ENCODE measurements at places on chromosomes 12 and 14. TPM values are rescaled to one million over a fixed set of nuclear protein-coding genes. Genes with fewer than 3 reads are reported as not detected.

GRCh38 chr12:100345020-100345767 lies 11.7 kb upstream of the SLC17A8 start:
- DNase-seq: no peak

RTN1 gene
- total RNA-seq: 0.80 TPM

LALBA gene
- total RNA-seq: not detected

- DNase-seq: no peak
Measured at GRCh38 chr12:33006106-33006505, 109.5 kb upstream of the PKP2 start.

GRCh38 chr12:2949411-2949810 lies 9.8 kb upstream of the TEAD4 start:
- DNase-seq: no peak

DNA sequence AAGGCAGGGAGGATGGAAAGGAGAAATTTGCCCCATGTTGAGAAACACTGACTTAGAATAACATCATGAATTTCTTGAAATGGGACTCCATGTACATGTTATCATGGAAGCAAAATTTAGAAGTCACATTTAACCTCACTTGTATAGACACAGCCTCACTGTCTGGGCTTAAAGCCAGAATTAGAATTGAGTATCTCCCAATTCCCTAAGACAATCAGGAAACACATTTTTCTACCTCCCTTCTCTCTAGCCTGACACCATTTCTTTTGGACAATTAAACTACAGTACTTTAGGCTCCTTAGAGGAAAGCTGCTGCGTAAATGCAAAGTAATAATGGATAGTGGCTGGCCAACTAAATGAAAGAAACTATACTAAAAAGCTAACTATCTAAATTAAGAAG lies 795.5 kb downstream of the C12orf50 start:
- no peak for DNase-seq

- no peak for DNase-seq
Measured at GRCh38 chr14:53719536-53719935, 237.1 kb downstream of the BMP4 start.

GRCh38 chr12:67804168-67804567 lies 155.6 kb downstream of the DYRK2 start:
- no peak for DNase-seq

- no peak for DNase-seq
Measured at GRCh38 chr12:7079826-7080125, 12.5 kb downstream of the C1R start.

NXPH4 gene
- total RNA-seq: 0.44 TPM

GRCh38 chr14:94395888-94396574 lies 7.6 kb upstream of the SERPINA1 start:
- no peak for DNase-seq

DNA sequence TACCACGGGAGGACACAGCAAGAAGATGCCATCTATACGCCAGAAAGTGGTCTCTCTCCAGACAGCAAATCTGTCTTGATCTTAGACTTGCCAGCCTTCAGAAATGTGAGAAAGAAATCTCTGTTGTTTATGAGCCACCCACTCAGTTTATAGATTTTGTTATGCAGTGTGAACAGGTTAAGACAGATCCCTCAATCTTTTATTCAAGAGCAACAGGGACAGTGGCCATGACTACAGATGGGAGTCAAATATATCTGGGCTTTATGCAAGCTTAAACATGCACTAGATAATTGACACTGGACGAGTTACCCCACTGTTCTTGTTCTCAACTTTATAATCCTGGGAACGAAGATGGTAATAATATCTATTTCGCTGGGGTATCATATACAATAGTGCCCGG lies 288.7 kb downstream of the RPAP3 start:
- no peak for DNase-seq

CD4 gene
- total RNA-seq: 7.4 TPM

GRCh38 chr14:99077076-99077843 lies 194.7 kb downstream of the BCL11B start:
- no peak for DNase-seq

CD69 gene
- total RNA-seq: 0.25 TPM
